ENCODE measurements at places on chromosomes 6 and 20.

DNA sequence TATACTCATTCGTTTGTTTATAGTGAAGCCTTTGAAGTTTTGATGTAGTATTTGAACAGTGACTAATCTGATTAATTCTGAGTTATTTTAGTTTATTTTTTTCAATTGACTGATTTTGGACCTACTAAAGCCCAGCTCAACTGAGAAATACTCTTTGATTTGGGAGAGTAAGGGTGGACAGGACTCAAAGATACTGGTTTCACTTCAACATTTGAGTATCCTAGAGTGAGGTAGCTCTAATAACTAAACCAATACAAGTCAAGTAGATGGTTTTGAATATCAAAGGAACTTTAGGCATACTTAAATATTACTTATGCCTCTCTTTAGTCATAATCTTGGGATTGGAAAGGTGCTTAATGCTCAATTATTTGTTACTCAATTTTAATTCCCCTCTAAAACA, 65.6 kb downstream of the ZNF292 start:
- no peak for DNase-seq

DNA sequence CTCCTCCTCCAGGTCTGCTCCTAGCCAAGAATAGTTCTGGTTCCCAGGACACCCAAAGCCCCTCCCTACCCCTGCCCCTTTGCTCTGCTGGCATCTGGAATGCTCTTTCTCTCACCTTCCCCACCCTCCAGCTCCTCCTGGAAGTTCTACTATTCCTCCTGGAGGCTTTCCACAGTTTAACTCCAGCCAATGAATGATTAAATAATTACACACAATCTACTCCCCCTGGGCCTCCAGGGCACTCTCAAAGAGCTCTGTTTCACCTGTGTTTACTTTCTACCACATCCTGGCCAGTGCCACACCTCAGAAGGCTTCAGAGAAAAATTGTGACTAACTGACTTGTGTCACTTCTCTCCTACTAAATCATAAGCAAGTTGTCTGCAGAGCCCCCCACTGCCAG, 36.2 kb downstream of the GCM1 start:
- DNase-seq: no peak

DNA sequence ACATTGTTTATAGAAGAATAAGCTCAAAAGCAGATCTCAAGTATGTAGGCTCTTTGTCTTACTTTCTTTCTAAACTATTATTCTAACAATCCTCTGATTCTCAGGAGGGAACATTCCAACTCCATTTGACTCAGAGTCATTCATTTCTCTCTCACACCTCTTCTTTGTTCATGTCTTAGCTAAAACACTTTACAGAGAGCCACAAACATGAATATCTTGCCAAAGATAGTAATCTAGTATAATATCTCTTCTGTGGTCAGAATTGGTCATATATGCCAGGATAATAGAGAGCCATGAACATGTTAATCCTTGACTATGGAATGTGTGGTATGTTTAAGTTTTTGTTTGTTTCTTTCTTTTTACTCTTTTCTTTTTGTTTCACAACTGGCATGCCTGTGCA, 456.0 kb upstream of the PTCHD4 start:
- DNase-seq: no peak

DNA sequence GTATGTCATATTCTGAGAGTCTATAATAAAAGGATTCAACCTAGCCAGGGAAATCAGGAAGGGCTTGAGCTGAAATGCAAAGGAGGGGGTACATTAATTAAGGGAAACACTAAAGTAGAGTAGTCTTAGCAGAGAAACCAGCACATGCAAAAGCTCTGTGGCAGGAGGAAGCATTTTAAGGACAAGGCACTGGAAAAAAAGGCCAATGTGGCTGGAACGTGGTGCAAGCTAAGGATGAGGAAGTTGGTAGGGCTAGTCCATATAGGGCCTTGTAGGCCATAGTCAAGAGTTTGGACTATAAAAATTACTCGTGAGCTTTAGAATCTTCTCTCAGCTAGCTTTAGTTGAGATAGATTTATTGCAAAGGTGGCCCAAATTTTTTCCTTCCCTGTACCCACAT, 75.2 kb upstream of the TOP1 start:
- no peak for DNase-seq

DNA sequence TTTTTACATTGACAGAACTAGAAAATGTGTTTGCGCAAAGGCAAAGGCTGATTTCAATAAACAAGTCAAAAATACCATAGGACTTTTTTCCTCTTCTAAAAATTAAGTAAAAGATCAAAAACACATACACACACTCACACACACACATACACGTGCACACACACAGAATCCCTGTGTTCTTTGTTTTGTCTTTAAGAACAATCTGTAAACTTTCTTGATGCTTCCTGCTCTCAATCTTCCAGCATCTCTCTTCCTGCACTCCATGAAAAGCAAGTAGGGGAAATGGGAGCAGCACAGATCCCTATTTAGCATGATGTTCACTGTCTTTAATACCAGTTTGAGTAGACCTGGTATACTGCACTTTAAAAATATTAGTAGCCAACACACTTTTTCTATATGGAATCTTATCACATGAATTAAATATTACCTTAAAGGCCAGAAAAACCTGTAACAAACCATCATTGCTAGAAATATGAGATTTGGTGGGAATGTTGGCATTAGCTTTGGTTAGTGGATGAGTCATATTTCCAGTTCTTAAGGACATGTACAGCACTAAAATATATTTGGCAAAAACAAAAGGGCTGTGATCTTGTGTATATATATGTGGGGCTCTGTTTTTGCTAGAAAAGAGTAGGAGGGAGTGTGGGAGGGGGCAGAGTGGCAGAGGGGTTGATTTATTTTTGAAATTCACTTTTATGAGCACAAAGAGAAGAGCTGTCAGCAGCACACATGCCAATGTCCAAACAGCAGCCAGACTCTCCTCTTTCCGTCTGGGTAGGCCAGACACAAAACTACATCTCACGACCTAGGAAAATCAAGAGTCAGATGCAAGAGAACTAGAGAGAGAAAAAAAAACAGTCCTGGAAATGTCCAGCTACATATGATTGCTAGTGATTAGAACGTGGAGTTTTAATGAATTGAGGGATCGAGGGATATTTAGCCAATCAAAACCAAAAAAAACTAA, 4.6 kb downstream of the PTPRK start:
- no peak for DNase-seq

- no peak for DNase-seq
These were observed 451.5 kb downstream of the PLCB1 start for GRCh38 chr20:8583566-8584043.

DNA sequence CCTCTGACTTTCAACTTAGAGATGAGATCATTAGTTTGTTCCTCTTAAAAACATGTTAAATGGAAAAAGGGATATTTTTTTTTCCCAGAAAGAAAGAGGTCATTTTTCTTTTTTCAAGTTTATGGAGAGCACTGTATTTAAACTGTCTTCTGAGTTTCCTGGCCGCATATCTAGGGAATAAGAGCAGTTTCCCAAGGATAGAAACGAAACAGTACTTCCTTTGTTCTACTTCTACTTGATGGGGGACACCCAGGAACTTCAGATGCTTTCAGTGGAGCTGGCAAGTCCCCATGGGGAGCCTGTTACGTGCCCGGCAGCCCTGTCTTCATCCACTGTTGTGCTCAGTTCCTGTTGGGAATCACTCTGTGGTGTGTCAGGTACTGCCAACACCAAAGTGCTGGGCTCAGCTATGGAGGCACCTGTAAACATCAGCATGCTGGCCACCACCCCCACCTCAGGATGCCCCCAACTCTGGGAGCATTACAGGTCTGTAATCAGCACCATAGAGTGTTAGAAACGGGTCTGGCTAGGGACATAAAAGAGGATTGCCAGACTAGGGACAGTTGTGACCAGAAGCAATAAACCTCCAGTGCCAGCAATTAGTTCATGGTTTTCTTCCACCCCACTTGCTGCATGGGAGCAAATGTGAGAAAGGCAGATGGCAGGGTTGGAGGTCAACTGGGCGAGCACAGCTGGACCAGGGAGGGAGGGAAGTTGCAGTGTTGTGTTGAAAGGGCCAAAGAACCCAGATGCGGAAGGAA, 221.7 kb upstream of the ECI2 start:
- no peak for DNase-seq
